ENCODE measurements at places on chromosomes 5 and 9. TPM values are rescaled to one million over a fixed set of nuclear protein-coding genes. Genes with fewer than 3 reads are reported as not detected.

Gene ANXA2R
- total RNA-seq, result 7.9 TPM

Gene INSL4
- not detected for total RNA-seq

GRCh38 chr5:127667926-127668325, 19.0 kb downstream of the CTXN3 start:
- DNase-seq, result no peak

GRCh38 chr5:169804861-169805260, 167.8 kb downstream of the DOCK2 start:
- DNase-seq, result no peak

DNA sequence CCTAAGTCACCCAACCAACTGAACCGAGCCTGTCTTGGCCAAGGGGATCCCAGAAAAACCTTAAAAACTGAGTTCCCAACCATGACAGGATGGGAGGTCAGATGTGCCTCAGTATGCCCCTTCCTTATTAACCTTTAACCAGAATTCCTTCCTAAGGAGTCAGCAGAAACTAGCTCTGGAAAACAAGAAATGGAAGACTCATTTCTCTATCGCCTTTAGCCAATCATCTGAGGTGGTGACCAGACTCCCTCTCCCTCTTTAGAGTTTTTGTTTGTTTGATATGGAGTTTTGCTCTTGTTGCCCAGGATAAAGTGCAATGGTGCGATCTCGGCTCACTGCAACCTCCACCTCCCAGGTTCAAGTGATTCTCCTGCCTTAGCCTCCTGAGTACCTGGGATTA, 37.5 kb downstream of the SLC28A3 start:
- no peak for DNase-seq

- DNase-seq, result no peak
Measured at GRCh38 chr5:90921418-90921973, 362.9 kb downstream of the ADGRV1 start.

DNA sequence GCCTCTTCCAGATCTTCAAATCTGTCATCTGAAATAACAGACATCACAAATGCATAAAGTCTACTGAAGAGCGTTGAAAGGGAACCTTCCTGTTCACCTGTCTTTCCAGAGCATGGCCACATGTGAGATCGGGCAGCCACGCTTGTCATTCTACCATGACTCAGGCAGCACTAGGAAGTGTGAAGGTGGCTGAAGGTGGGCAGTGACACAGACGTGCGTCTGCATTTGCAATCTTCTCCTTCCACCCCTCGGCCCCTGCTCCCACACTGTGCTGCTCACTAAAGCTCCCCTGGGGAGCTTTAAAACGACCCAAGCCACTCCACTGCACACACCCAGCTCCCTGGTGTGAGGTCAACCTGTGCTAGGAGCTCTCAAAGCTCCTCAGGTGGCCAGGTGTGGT, 2.5 kb downstream of the ENTR1 start:
- DNase-seq, result no peak

GRCh38 chr5:160456480-160457177, 35.0 kb downstream of the PTTG1 start:
- no peak for DNase-seq

- no peak for DNase-seq
Measured at GRCh38 chr9:12464910-12465512, 228.2 kb upstream of the TYRP1 start.
